ENCODE measurements at places on chromosomes 7 and 10. TPM values are rescaled to one million over a fixed set of nuclear protein-coding genes. Genes with fewer than 3 reads are reported as not detected.
A peak's percentile ranks its signal among the peaks of the same experiment; 100 is the strongest.

DNA sequence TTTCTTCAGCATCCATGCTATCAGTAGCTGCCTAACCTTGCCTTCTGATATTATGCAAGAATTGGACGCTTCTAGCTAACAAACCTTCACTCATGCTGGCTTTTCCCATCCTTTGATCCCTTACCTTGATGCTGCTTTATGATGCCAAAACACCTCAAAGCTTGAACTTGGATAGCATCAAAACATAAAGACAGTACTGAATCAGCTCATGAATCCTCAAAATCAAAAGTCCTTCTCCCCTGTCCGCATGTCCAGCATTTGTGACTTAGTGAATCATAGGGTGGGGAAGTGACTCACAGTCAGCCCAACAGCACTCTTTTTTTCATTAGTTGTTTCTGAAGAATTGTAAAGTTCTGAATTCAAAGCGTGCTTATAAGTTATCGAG lies 89.5 kb upstream of the PIK3CG start:
- DNase-seq: peak; percentile 46

DNA sequence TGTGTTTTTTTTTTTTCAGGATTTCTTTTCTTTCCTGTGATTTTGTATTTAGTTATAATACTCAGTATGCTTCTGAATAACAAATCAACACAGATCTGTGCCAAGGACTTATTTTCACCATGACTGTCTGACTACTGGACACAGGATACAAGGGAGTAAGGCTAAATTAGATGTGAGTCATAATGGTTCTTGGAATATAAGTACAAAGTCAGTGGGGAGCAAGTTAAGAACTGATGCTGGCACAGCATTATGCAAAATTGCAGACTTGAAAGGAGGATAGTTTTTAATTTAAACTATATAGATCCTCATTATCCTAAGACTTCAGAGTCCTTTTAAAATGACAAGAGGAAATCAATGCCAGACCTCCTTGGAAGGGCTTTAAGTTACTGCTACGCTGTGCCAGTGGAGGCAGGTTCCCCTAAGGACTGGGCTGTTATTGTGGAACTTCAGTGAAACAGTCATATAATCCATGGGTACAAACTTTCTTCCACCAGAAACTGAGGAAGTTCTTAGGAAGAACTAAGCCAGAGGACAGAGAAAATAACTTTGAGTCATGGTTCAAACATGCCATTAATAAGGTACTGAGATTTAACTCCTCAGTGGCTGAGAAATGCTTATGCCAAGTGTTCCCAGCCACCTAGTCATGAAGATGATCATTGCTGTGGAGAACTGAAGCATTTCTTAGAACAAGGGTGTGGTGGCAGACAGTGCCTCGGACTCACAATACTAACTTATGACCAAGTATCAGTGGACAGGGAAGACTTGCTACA lies 531.2 kb downstream of the HTR7 start:
- no peak for DNase-seq

SLC26A5 gene
- total RNA-seq: not detected

GRCh38 chr7:70700941-70701425 lies 431.0 kb upstream of the GALNT17 start:
- no peak for DNase-seq

- DNase-seq: no peak
Observed at GRCh38 chr10:89773081-89773480, 71.7 kb downstream of the KIF20B start.

- DNase-seq: no peak
Observed at GRCh38 chr10:95560278-95561176, 644 bp downstream of the SORBS1 start.

- DNase-seq: no peak
Observed at GRCh38 chr10:59694936-59695335, 14.7 kb downstream of the SLC16A9 start.

GIMAP2 gene
- total RNA-seq: 41.5 TPM

ALOX5 gene
- total RNA-seq: 0.40 TPM

UTF1 gene
- not detected for total RNA-seq

ENTPD1 gene
- total RNA-seq: 5.7 TPM

DNA sequence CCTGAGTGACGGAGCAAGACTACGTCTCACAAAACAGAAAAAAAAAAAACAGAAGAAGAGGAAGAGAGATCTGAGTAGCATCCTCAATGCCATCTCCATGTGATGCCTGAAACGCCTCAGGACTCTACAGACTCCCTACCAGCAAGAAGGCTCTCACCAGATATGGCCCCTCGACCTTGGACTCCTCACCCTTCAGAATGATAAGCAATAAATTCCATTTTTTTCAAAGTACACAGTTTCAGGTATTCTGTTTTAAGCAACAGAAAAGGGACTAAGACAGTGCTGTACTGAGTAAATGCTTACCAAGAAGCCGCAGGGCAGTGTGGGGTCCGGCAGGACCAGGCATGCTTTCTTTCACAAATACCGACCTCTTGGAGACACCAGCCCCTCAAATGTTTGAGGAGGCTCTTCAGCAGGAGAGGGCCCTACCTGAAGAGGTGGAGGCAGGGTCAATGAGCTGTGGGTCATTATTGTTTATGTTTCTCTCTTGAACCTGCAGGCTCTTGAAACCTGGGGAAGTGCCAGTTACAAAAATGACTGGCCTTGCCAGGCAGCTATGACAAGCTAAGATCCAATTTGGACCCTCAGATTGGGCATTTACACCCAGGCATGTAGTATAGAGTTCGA lies 204.1 kb upstream of the LYZL1 start:
- DNase-seq: no peak
